ENCODE measurements at places on chromosomes 3 and 15.

- DNase-seq = no peak
These were observed 49.8 kb downstream of the RSRC1 start for GRCh38 chr3:158159714-158160113.

GRCh38 chr3:8886546-8886945 is 76.7 kb downstream of the RAD18 start:
- no peak for DNase-seq

DNA sequence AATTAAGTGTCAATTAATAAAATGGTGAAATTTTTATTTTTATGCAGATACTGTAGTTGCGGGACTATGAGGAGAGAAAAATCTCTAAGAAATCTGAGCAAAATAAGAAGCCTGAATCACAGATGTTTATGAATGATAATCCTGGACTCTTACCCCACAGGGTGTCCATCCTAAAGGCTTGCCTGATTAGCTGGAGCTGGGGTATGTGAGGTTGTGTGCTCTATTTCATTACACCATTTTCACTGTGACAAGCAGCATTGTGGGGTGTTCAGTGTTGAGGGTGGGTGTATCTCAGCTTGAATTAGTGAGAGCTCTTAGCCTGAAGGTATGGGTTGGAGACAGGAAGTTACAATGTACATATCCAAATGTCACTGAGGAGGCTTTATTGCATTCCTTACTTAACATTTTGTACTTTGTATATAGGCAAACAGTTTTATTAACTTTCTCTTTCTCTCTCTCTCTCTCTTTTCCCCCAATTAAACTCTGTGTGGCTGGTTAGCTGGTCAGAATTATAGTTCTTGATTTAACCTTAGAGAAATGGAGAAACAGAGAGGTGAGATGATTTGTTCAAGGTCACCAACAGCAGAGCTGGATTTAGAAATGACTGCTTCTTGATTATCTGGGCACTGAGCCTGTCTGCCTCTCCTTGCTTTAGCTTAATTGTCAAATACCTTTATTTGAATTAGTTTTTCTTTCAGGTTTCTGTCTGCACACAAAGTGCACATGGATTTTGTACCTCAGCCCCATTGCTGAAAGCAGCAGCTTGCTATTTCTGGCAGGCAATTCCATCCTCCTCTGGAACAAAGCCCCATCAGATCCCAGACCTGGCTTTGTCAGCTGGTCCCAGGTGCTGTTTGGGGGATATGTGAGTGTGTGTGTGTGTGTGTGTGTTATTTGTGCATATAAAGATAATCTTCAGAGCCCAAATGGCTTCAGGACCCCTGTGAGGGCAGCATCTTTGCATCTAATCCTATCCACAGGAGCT is 35.8 kb downstream of the GJD2 start:
- DNase-seq = peak; percentile 48

GRCh38 chr3:28716939-28717338 is 368.3 kb upstream of the AZI2 start:
- no peak for DNase-seq

GRCh38 chr3:171354049-171354705 is 106.0 kb downstream of the TNIK start:
- DNase-seq = no peak

- DNase-seq = no peak
These were observed 38.4 kb upstream of the SLC6A6 start for GRCh38 chr3:14363991-14364390.

DNA sequence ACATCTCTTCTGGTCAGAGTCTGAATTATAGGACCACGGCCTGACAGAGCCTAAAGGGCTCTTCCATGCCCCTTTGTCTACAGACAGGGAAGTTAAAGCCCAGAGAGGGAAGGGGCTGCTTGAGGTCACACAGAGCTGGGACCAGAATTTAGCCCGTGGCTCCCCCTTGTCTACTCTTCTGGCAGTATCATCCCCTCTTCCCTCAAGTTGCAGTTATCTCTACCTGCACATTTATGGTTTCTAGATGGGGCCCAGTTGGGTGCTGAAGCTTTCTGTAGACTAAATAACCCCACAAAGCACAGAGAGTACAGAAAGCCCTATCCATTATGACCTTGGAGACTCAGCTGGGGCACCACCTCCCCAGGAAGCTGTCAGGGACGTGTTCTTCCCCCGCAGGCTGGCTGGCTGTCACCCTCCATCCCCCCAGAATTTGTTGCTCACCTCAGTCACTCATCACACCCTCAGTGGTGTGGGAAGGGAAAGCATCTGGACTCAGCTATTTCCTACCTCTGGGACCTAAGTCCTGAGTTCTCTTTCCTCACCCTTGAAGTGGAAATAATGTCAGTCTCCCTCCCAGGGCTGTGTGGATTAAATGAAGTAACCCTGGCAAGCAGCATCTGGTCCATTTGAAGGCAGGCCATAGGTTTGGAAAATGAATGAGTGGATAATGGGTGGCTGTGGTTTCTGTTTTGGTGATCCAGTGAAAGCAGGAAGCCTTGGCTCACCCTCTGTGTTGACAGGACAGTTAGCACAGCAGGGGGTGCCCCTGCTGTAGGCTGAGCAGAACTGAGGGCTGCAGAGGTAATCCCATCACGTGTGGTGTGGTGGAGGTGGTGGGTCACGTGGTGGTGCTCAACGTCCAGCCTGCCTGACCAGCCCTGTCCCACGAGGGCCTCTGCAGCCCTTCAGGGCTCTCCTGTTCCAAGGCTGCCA is 16.3 kb downstream of the ACOX2 start:
- DNase-seq = peak; percentile 94

DNA sequence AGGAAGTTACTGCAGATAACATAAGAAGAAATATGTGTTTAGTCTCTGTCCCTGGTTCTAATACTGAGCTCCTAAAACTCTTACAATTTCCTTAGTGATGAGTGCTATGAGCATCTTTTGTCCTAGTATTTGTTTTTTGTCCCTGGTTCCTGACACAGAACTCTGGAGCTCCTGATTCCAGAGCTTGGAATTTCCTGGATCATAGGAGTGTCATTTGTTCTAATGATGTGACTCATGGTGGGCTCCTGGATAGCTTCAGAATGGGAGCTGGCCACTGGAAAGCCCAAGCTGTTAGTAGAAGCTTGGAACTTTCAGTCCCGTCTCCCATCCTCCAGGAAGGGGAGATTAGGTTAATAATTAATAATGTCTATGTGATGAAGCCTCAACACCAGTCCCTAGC is 98.2 kb downstream of the CNTN6 start:
- no peak for DNase-seq

DNA sequence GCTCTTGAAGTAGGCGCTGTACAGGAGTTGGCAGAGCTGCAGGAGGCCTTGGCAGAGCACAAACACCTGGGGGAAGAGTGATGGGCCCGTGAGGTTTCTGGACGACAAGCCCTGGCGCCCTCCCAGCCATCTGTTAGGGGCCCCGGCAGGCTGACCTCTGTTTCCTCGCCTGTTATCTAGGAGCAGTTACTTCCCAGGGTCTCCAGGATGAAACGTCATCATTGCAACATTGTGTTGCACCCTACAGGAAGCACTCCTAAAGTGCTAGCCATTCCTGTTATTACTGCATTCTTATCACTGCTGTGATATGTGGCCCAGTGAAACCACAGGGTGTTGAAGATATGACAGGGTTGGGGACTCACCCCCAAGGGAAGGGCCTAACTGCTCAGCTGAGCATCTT is 50.2 kb downstream of the SLCO2A1 start:
- DNase-seq = no peak

DNA sequence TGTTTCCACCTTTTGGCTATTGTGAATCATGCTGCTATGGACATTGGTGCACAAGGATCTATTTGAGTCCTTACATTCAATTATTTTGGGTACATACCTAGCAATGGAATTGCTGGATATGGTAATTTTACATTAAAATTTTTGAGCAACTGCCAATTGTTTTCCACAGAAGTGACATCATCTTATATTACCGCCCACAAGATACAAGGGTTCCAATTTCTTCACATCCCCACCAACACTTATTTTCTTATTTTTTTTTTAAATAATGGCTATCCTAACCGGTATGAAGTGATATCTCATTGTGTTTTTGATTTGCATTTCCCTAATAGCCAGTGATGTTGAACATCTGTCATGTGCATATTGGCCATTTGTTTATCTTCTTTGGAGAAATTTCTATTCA is 22.5 kb upstream of the NPTN start:
- DNase-seq = no peak

- peak; percentile 20 for DNase-seq
These were observed 755 bp downstream of the PTPN9 start for GRCh38 chr15:75578173-75578947.

All from WERI-Rb-1 (cell line).